Right cardiac atrium (tissue), 5 donors: ENCODE measurements at places on chromosomes 1 and 21. TPM values are rescaled to one million over a fixed set of nuclear protein-coding genes. Genes with fewer than 3 reads are reported as not detected.

The VN1R5 gene
- not detected for total RNA-seq

DNA sequence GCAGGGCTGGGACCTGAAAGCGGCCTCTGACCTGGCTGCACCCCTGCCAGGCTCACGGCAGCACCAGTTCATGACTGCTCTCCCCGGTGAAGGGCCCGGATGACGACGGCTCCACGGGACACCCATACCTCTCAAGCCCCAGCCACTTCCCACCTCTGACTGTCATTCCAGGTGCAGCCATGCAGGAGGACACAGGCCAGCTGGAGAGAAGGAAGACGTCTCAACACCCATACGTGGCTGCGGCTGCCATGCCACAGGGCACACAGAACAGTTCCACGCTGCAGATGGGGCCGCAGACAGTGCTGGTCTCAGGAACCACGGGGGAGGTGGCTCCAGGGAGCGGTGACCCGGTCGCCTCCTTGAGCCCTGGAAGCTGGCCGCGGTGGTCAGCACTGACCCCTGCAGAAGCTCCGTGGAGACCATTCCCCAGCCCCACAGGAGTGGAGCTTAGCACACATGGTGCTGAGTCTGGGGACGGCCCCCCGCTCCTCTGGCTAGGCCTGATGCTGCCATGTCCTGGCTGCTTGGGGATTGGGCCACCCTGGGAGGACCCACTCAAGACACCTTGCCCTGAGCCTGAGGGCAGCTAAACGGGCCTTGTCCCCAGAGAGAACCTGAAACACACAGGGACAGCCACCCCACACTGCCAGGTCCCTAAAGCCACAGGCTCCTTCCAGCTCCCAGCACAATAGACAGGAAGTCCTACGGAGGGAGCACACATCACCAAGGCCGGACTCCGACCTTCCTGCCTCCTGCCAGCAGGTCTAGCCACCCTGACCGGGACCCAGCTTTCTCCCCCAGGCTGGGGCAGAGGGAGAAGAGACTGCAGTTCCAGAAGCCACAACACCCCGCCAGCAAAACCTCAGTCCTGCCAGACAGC lies 8.6 kb downstream of the WNT9A start:
- DNase-seq: peak; percentile 37

GRCh38 chr1:215507119-215507518 lies 60.0 kb upstream of the KCTD3 start:
- DNase-seq: no peak

The CTTNBP2NL gene
- 17.0 TPM for total RNA-seq

The SIK1 gene
- total RNA-seq: 16.4 TPM

The HMCN1 gene
- total RNA-seq: 16.2 TPM
